ENCODE measurements at places on chromosomes 4 and X. TPM values are rescaled to one million over a fixed set of nuclear protein-coding genes. Genes with fewer than 3 reads are reported as not detected.

KLHL4 gene
- polyA plus RNA-seq, result 0.17 TPM

MSL3 gene
- 27.3 TPM for polyA plus RNA-seq

P2RY10 gene
- polyA plus RNA-seq, result not detected

POU4F2 gene
- not detected for polyA plus RNA-seq

SERTM2 gene
- 0.02 TPM for polyA plus RNA-seq
